ENCODE measurements at places on chromosomes 11 and 22.

DNA sequence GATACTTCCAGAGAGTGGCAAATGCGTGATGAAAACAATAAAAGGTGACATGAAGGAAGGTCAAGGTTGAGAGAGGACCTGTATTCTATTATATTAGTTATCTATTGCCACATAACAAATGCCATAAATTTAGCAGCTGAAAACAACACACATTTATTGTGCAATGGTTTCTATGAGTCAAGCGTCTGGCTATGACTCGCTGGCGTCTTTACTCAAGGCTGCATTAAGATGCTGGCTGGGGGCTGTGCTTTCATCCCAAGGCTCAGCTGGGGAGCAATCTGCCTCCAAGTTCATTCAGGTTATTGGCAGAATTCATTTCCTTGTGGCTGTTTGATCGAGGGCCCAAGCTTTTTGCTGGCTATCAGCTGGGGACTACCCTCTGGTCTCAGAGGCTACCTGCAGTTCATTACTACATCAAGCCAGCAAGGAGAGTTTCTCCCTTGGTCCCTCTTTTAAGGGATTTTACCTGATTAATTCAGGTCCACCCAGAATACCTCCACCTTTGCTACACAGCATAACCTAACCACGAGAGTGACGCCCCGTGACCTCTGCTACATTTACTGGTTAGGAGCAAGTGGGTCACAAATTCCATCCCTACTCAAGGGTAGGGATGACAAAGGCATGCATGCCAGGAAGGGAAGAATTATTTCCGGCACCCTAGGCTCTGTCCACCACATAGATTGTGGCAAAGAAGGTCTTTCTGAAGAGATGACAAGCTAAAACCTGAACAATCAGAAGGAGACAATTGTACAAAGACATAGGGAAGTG, 549.1 kb downstream of the MN1 start:
- no peak for DNase-seq

- DNase-seq, result no peak
Measured at GRCh38 chr11:65577756-65578109, 1.9 kb downstream of the EHBP1L1 start.

DNA sequence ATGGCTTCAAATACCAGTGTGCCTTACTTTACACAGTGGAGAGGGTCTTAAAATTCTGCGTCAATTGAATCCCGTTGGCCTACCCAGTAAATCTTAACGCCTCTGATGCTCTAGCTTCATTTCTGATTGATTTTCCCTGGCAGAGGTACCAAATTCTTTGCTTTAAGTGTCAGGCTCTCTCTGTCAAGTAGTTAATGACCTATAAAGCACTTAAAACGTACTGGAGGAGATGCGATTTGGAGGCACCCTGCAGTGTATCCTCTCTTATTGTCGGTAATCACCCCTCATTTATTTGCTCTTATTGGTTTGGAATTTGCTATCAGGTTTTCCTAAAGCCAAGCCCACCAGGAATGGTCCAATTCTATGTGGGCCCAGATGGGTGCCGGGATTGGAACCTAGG, 59.2 kb downstream of the NFAM1 start:
- no peak for DNase-seq

GRCh38 chr11:69670158-69670845, 4.9 kb downstream of the LTO1 start:
- DNase-seq, result peak; percentile 51

DNA sequence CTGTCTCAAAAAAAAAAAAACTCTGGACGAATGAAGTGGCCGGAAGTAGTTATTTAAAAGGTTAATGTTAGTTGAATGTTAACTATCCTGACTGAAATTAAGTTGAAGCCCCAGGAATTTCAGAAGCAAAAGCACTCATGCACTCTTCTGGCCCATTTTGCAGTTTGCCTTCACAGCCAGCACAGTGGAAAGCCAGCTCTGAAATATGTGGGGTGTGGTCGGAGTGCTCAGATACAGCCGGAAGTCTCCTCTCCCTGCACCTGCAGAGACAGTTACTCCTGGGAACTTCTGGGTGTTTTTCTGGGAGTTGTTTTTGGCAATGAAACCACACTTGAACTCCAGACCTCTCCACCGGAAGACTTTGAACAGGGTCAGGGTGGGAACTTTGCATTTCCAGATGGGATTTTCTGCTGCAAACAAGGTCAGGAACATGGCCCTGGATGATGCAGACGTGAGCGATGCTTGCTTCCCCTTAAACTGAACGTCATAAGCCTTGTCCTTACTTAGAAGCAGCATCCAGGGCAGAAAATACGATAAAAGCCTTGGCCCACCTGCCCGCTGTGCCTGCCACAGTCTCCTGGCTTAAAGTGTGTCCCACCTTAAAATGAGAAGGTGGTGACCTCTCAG, 21.5 kb upstream of the CABP2 start:
- no peak for DNase-seq
